ENCODE measurements at places on chromosomes 4 and X. TPM values are rescaled to one million over a fixed set of nuclear protein-coding genes. Genes with fewer than 3 reads are reported as not detected.

Gene RASGEF1B
- 3.6 TPM for total RNA-seq

DNA sequence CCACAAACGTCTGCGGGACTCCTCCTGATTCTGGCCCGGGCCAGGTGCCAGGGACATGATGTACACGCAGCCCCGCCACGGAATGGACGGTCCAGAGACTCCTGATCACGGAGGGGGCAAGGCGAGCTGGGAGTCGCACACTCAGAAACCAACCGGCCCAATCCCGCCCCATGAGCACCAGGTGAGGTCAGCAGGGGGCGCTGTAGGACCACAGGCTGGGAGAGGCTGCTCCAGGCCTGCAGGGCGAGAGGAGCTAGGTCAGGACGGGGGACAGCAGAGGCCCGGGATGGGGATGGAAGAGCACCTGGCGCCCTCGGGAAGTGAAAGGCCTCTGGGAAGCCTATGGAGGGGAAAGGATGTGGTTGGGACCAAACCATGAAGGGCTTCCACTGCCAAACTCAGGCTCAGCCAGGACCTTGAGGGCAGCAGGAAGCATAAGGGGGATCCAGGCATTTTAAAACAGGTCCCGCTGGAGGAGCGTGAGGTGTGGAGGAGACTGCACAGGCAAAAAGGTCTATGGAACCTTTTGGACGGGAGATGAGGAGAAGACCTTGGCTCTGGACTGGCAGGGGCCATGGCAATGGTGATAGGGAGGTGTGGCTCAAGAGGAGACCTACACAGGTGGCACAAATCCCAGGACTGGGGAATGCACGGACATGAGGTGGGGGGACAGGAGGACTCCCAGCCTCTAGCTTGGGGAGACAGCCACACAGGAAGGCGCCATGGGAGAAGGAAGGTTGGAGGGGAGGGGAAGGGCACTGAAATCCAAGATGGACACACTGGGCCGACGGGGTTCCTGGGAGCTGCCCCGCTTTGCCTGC lies 79.2 kb downstream of the MTMR1 start:
- DNase-seq, result peak; percentile 88

DNA sequence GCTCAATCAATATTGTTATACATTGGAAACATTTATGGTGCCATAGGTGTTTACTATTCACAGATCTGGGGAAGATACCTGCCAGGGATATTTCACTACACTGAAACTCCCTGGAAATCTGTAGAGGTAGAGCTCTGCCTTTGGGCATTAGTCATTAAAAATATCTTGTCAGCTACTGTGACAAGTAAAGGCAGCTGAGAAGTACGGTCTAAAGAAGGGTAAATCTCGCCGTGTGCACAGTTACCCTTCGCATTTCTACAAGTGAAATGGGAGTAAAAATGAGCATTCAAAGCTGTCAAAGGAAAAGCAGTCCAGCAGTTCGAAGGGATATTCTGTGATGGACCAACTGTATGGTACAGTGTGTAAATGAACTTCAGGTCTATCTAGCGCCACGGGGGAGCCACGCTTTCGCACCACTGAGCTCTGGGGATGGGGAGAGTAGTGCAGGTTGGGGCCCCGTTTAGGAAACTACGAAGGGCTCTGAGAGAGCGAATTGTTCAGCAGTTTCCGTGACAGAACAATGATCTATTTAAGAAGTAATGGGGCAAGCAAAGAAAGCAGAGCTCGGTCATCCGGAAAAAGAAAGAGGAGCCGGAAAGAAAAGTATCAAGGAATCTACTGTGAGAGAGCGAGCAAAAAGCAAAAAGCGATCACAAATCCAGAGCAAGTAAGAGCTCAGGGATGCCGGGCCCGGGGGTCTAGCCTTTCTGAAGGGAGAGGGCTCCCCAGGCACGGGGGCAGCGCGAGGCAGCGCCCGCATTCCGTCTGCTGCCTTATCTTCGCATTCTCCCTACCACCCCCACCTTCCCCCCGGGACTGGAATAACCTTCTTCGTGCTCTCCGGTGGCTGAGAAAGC lies 646 bp downstream of the TIGD4 start:
- peak; percentile 71 for DNase-seq

- DNase-seq, result no peak
Observed at GRCh38 chrX:31154946-31155345, 83.1 kb upstream of the FTHL17 start.

- DNase-seq, result no peak
Observed at GRCh38 chrX:149830192-149830873, 48.6 kb downstream of the MAGEA9 start.

- DNase-seq, result no peak
Observed at GRCh38 chr4:89572224-89572858, 264.6 kb downstream of the SNCA start.

GRCh38 chr4:14853176-14853943 lies 148.9 kb upstream of the CPEB2 start:
- DNase-seq, result no peak

- DNase-seq, result no peak
Observed at GRCh38 chr4:147786031-147786430, 54.1 kb downstream of the ARHGAP10 start.

Gene TREX2
- not detected for total RNA-seq

DNA sequence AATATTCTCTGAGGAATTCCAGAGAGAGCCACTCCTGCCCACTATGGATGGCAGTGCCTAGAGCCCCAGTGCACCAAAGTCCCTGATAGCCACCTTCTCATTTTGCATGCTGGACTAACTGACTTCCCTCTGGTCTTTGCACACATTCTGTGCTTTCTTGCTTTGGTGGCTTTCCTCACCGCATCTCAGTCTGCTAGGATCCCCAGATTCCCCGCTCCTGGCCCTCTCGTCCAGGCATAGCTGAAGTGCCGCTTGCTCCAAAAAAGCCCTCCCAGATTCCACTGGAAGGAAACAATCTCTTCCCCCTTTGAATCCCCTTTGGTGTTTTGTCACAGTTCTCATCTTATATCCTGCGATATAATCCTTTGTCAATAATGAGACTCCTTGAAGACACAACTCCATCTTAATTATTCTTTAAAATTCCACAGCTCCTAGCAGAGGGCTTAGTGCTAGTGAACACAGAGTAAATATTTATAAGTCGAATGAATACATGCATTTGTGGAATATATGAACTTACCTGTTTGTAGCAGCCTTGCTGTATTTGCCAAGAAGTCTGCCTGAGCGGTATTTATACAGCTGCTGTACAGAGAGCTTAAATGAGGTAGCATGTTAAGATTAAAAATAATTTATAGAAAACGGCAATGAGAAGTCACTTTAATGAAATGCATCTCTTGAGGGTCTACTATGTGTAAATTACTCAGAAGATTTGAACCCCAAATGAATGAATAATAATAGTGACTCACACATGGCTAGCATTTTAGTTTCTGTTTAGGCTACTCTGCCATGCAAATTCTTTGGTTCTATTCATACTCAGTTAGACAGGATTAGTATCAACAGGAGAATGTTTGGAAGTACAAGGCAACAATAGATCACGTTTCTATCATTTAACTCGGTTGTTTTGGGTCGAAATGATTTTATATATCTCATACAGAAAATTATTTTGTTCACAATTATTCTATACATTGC lies 421.9 kb upstream of the TENM3 start:
- DNase-seq, result no peak

Gene BANK1
- 0.35 TPM for total RNA-seq

GRCh38 chrX:71532078-71532752 lies 689 bp upstream of the OGT start:
- no peak for DNase-seq

Gene BTC
- total RNA-seq, result 0.16 TPM

- no peak for DNase-seq
Observed at GRCh38 chr4:2096073-2096609, 37.0 kb downstream of the NAT8L start.

All from Right ventricle myocardium inferior (tissue), 1 donor.